ENCODE measurements at places on chromosomes 5 and 9.

- no peak for DNase-seq
Measured at GRCh38 chr9:10701906-10702305, 89.1 kb upstream of the PTPRD start.

DNA sequence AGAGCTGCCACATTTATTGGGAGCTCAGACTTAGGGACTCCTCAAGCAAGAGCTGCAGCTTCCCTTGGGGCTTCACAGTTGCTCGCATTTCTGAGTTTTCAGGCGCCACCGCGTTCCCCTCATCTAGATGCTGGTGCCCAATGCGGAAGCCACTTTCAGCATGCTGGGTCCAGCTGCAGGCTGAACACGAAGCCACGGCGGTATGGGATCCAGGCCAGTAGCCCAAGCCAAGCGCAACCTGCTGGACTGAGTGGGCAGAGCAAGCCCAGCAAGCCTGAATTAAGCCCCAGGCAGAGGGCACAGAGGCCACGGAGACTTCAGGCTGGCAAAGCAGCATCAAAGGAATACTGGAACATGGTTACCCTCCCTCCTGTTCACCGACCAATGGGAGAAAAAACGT is 391.5 kb downstream of the HTR1A start:
- no peak for DNase-seq

DNA sequence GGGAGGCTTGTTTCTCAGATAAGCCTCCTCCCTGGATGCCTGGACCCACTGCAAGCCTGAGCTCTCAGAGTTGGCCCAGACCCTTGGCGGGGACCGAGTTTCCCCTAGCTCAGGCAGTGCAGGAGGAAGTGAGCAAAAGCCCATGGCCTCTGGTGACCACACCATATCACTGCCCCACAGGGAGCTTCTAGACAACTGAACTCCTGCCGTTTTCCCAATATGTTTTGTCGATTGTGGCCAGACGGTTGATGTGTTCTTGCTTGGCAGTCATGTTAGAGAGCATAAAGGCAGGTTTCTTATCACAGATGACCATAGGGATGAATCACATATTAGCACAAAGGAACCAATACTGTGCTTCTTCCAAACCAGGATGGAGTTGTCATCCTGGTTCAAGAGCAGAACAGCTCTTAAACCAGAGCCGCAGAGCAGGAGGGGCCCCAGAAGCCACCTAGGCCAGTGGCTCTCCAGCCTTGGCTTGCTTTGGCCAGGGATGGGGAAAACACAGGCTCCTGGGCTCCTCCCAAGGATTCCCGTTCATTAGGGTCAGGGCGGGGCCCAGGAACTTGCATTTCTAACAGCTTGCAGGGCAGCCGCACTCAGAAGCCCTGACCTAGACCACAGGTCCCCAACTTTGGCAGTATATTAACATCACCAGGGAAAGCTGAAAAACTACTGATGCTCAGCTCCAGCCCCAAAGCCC is 113.1 kb upstream of the TBC1D2 start:
- no peak for DNase-seq

DNA sequence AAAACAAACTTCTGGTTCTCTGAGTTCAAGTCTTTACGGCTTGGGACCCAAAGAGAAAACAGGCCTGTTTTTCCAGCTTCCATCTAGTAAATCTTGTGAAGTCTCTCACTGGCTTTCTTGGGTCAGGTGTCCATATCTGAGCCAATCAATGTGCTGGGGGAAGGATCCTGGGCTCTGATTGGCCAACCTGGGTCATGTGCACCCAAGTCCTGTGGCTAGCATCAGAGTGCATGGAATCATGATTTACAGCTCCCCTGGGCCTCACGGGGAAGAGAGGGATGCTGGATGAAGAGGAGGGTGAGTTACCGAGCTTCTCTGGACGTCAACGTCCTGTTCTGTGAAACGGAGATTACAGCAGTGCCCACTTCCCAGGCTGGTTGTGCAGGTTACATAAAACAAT is 19.4 kb downstream of the CXCL14 start:
- DNase-seq = no peak

GRCh38 chr9:16642421-16643109 is 227.9 kb downstream of the BNC2 start:
- no peak for DNase-seq

GRCh38 chr5:143386725-143387124 is 16.8 kb downstream of the NR3C1 start:
- DNase-seq = no peak

GRCh38 chr5:111848476-111848875 is 91.5 kb upstream of the NREP start:
- DNase-seq = no peak

- no peak for DNase-seq
Measured at GRCh38 chr9:111008158-111009075, 29.9 kb downstream of the LPAR1 start.

- DNase-seq = no peak
Measured at GRCh38 chr5:111404270-111404769, 108.0 kb downstream of the STARD4 start.

- DNase-seq = no peak
Measured at GRCh38 chr9:97767891-97768290, 70.8 kb upstream of the XPA start.

DNA sequence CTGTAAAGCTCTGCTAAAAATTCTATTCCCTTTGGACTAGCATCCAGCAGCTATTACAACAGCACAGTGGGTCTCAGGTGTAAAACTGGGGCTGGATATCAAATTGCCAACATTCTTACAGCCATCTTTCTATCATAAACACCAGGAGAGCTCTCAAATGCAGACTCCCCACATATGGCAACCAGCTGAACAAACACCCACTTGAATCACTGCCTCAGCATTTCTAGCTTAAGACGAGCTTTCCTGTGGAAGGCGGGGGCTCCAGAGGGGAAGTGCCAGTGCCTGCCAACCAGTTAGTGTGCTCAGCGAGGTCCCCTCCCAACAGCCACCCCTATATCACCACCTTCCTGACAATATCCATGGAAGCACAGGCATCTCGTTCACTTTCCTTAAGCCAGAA is 62.2 kb downstream of the IPPK start:
- no peak for DNase-seq

- no peak for DNase-seq
Measured at GRCh38 chr9:7653262-7653661, 146.3 kb downstream of the DMAC1 start.

- no peak for DNase-seq
Measured at GRCh38 chr5:59102437-59102836, 519.6 kb downstream of the RAB3C start.

DNA sequence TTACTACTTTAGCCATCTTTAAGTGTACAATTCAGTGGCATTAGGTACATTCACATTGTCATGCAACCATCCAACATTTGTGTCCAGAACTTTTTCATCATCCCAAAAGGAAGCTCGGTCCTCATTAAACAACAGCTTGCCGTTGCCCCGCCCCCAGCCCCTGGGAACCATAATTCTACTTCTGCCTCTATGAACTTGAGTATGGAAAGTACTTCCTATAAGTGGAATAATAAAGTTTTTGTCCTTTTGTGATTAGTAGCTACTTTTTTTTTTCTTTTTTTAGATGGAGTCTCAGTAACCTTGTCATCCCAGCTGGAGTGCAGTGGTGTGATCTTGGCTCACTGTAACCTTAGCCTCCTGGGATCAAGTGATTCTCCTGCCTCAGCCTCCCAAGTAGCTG is 5.0 kb downstream of the GBGT1 start:
- DNase-seq = no peak

DNA sequence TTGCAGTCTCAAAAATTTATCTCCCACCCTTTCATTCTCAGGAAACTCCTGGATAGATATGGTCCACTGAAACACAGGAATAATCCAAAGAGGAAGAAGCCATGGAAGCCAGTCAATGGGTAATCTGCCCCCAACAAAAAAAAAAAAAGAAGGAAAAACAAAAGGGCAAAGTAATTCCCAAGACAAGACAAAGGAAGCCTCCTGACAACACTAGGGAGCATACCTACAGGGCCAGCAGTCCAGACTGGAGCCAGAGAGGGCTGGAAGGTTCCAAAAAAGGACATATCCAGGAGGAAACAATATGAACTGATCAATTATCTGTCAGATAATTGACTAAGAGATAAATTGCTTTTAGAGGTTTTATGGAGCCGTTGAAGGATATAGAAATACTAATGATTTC is 12.9 kb downstream of the FNIP1 start:
- no peak for DNase-seq

DNA sequence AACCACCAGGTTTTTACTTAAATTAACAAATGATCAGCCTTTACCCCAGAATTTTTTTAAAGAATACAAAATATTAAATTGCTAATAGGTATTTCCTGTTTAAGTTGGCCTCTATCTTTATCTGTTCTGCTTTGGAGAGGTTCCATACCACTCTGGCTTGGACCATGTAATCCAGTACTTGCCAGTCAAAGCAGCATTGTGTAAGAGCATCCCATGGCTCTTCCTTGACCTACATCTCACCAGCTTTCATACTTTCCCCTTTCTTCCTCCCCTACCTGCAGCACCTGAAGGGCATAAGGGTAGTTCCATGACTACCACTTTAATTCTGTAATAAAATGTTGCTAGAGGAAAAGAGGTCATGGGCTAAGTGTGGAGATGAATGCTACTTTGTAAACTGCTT is 140.8 kb upstream of the MTAP start:
- no peak for DNase-seq

DNA sequence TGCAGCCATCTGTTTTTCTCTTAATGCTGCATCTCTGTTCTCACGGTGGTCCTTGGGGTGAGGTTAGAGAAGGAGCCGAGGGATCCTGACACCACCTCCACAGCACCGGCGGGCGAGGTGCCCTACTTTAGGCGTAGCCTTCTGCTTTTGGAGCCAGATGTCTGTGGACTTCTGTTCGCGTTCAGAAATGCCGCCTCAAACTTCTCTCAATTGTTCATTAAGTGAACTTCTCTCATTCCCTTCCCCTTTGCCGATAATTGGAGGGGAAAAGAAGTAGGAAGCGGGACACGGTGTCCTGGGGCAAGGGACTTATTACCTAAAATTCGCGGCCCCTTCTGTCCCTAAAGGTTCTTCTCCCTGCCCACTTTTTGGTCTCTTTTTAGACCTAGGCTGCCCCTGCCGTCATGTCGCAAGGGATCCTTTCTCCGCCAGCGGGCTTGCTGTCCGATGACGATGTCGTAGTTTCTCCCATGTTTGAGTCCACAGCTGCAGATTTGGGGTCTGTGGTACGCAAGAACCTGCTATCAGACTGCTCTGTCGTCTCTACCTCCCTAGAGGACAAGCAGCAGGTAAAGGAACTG is 455 bp downstream of the KIF20A start:
- no peak for DNase-seq

GRCh38 chr5:154411338-154411737 is 34.5 kb upstream of the SAP30L start:
- no peak for DNase-seq

DNA sequence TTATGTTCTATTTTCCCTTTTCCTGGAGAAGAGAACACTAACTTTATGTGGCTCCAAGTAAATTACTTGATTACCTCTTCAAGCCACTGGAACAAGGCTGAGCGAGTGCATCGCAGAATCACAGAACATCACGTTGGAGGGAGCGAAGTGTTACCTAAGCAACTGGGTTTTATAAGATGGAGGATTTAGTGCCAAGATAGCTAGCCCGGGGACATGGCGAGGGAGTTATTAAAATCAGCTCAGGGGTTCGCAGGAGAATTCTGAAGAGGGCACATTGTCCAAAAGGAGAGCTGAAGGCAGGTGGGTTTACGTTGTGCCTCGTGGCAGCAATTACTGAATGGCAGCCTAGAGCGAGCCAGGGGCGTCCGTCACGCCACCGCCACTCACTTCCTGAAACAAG is 563.2 kb upstream of the ADAMTS16 start:
- no peak for DNase-seq

- DNase-seq = no peak
Measured at GRCh38 chr5:79793722-79794121, 104.1 kb downstream of the CMYA5 start.

DNA sequence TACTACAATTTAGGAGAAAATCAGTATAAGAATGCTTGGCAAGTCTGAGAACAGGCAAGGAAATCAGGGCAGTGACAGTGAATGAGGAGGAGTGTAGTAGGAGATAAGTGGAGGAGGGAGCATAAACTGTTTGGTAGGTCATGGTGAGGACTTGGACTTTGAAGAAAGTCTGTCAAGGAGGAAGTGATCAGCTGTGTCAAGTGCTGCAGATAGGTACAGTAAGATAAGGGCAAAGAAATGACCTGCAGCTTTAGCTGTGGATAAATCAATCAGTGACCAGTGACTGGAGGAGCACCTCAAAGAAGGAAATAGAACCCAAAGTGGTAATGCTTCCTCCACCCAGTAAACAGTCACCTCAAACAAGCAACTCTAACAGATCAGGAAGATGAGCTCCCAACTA is 106.3 kb downstream of the RAPGEF6 start:
- DNase-seq = no peak

- no peak for DNase-seq
Measured at GRCh38 chr9:38214432-38214831, 145.4 kb upstream of the SHB start.

- no peak for DNase-seq
Measured at GRCh38 chr5:14237317-14238086, 94.4 kb downstream of the TRIO start.

GRCh38 chr5:112386766-112387165 is 32.3 kb downstream of the EPB41L4A start:
- no peak for DNase-seq

DNA sequence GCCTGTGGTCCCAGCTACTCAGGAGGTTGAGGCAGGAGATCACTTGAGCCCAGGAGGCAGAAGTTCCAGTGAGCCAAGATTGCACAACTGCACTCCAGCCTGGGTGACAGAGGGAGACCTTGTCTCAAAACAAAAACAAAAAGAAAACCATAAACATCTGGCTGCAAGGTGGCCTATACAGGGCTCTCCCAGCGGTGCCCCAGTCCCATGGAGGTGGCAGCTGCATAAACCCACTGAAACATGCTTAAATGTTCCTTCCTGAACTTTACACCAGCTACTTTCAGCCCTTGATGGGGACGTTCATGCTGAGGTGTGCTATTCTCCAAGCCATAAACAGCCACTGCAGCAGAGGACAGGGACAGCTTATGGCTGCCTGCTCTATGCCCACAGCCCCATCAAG is 35.6 kb downstream of the DROSHA start:
- DNase-seq = no peak

DNA sequence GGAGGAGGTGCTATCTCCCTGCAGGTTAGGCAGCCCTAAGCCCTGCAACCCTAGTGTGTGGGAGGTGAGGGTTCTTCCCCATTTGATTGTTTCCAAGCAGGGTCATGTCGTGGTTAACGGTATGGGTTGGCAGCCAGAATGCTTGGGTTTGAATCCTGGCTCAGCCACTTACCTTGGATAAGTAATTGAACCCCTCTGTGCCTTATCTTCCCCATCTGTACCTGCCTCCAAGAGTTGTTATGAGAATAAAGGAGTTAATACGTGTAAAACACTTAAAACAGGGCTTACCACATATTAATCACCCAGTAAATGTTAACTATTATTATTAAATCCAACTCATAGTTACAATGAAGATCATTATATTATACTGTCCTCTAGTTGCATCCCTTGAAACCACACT is 52.2 kb upstream of the SPATA31E1 start:
- no peak for DNase-seq
